ENCODE measurements at places on chromosomes 5 and 9.
A peak's percentile ranks its signal among the peaks of the same experiment; 100 is the strongest.

GRCh38 chr9:130430232-130430631 is 14.5 kb upstream of the ASS1 start:
- DNase-seq = no peak

DNA sequence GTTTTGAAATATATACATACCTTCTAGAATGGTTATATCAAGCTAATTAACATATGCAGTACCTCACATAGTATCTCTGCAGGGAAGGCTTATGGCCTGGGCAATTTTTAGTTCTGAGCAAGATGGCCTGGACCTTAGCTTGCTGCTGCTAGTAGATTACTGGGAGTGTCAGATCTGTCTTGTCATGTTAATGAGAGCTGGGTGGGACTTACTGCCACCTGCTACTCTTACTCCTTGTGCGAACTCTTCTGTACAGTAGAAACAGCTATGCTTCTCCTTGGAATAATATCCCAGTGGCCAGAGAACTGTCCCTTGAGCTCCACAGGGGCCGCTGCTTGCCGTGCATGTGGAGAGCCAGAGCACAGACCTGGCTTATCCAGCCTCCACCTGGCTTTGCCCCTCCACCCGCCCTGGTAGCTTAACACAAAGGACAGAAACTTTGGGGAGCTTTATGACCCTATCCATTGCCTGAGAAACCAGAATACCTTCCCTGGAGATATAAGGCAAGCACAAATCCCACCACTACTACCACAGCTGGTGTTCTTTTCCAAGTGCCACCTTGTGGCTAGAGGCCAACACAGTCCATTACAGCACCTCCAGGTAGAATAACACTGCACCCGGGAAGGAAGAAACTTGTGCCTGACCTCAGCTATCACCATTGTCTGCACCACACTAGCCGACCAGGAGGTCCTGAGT is 74.4 kb upstream of the RUSC2 start:
- DNase-seq = no peak

- DNase-seq = peak; percentile 56
Observed at GRCh38 chr5:27311544-27311943, 273.2 kb upstream of the CDH9 start.

GRCh38 chr5:88734983-88735382 is 148.0 kb downstream of the MEF2C start:
- no peak for DNase-seq

DNA sequence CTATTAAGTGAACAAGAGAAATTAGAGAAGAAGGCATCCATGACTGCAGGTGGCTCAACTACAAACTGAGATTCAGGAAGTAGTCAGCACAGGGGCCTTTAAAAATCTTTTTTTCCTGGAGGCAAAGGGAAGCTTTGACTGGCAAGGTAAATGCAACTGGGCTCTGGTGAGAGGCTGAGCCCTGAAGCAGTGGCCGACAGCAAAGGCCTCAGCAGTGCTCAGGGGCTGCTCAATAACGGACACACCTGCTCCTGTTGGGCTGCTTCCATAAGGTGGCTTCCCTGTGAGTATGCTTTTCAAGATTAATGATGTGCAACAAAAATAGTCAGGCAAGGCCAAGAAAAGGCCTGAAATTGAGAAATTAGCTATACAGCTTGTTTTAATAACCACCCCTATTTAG is 134.2 kb upstream of the RGMB start:
- DNase-seq = no peak
